ENCODE measurements at places on chromosomes 4 and X. TPM values are rescaled to one million over a fixed set of nuclear protein-coding genes. Genes with fewer than 3 reads are reported as not detected.

Gene CDX4
- not detected for total RNA-seq

Gene GPR82
- not detected for total RNA-seq

Gene RTL5
- total RNA-seq, result 0.13 TPM

Gene PLAC1
- not detected for total RNA-seq

Gene CFI
- not detected for total RNA-seq

Gene ELOVL6
- 26.8 TPM for total RNA-seq

Gene MND1
- 20.8 TPM for total RNA-seq
